Germinal center (tissue), 1 donor: ENCODE measurements at places on chromosomes 4 and X.

DNA sequence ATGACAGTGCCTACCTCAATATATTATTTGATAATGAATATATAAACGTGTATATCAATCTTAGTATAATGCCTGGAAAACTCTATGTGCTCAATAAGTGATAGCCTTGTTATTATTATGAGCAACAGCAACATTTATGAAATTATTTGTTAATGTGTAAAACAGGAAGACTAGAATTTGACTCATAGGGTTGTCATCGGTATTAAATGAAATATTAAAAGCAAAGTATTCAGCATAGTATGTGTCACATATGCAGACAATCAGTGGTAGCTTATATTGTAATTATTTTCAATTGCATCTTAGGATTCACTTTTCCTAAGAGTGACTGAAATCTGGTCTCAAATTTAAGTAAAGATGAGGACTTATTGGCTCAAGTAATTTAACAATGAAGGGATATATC lies 24.6 kb downstream of the SPANXD start:
- no peak for DNase-seq

GRCh38 chrX:38089173-38089982 lies 83.0 kb downstream of the SYTL5 start:
- DNase-seq = no peak

- DNase-seq = no peak
These were observed 51.4 kb downstream of the NALF2 start for GRCh38 chrX:69555481-69556041.

DNA sequence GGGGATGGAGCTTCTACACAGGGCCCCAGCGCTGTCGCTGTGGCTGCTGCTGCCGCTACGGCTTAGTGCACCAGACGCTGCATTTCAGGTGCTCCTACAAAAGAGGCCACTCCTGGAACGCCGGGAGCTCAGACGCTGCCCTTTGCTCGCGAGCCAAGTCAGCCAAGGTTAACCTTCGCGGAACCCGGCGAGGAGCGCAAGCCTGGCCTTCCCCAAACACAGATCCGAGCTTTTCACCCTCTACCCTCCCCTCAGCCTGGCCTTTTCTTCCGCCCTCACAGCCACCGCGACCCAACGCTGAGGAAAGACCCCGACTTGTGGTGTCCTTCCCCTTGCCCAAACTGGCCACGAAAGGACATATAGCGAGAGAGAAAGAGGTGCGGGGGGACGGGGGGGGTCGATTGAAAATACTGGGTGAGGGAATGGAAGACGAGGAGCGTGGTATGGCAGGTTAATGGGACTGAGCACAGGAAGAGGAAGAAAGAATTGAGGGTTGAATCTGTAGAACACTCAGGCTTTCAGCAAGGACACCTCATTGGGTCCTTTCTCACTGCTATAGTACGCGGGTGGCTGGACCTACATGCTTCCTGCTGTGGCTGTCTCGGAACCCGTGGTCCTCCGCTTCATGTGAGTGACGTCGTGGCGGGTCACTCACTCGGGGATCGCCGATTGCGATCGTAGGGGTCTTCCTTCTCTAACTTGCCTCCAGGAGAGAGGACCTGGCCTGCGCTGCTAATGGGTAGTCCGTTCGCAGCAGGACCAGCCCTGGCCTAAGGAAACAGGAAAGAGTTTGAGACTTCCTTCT lies at the start of the genes AIMP1 and TBCK:
Gene AIMP1 (plus strand): TSS at position 583 of the 805 bp plus-strand sequence. CDS start 8,460 bp downstream, outside the sequence.
Gene TBCK (minus strand): TSS at position 242 of the 805 bp plus-strand sequence. CDS start 7,249 bp downstream, outside the sequence.
- DNase-seq = peak; percentile 74

- DNase-seq = no peak
These were observed 2.7 kb downstream of the USP26 start for GRCh38 chrX:133094098-133094731.

DNA sequence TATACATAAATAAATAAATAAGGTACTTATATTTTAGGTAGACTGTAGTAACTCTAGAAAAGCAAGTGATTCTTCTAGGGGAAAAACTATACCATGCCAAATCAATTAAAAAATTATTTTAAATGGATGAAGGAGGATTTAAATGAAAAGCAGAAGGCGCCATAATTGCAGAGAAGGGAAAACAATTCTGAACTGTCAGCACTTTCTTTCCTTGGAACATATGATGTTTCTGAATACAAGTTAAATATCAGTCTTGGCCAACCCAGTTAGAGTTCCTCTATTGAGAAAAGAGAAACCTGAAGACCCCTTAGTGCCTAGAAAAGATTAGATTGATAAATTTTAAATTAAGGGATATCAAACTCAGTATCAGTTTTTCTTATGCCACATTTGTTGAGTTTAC lies 75.8 kb downstream of the ADAM29 start:
- DNase-seq = no peak

DNA sequence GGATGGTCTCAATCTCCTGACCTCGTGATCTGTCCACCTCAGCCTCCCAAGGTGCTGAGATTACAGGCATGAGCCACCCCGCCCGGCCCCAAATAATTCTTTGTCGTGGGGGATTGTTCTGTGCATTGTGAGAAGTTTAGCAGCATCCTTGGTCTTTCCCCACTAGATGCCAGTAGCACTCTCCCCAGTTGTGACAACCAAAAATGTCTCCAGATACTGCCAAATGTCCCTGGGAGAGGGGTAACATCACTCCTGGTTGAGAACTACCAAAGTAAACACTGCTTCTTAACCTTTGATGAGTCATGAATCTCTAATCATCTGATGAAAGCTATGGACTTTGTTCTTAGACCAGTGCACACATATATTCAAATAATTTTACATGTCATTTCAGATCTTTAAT lies 90.7 kb upstream of the BRS3 start:
- no peak for DNase-seq

DNA sequence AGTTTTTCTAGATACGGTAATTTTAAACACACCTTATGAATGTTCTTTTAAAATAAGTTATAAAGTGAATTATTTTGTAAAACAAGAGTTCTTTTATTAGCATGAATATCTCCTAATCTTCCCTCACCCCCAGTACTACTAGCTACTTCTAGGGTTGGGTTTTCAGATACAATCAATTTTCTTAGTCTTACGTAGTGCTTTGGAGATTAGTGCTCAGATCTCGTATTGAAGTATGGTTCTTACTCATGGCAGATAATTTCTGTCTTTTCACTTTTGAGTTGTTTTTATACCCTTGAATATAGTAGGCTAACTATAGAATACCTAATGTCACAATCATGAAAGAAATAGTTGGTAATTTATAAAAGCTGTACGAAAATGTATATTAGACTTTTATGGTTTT lies 43.2 kb downstream of the CDKL5 start:
- DNase-seq = no peak

GRCh38 chr4:156977435-156978160 lies 6.0 kb upstream of the PDGFC start:
- no peak for DNase-seq

GRCh38 chrX:53357799-53358530 lies 64.5 kb downstream of the SMC1A start:
- DNase-seq = no peak

DNA sequence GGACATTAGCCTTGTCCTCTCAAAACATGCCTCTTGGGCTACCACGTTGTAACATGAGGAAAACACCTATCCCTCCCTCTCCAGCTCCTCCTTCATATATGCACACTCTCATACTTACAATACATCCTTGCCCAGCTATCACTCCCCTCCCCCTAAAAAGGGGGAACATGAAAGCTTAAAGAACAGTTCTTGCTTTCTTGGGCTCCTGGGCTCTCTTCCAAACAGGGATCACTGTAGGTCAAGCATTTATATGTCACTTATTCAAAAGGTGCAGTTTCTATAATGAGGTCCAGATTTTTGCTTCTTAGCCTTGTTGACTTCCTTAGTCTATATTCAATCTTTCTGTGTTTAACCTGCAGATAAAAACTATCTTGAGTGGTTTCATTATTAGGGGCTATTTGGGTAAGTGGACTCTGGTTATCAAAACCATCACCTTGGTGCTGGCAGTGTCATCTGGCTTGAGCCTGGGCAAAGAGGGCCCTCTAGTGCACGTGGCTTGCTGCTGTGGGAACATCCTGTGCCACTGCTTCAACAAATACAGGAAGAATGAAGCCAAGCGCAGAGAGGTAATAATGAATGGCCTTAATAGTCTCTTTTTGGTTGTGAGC lies 119.4 kb downstream of the AKAP4 start:
- DNase-seq = no peak

DNA sequence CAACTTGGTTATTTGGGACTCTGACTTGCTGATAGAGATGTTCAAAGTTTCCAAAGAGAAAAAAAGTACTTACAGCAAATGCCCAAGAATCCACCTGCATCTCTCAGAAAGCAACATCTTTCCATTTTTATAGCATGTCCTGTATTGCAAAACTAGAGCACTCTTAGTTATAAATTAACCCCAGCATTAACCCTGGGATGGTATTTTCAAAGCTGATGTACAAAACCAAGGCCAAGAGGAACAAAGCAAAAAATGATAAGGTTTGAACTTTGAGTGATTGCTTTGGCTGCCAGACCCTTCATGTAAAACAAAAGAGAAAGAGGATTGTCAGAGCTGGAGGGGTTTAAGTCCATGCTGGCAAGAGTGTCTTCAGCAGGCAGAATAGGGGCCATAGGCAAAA lies at the start of gene SERPINA7:
Gene SERPINA7 (minus strand): TSS at position 103 of the 400 bp plus-strand sequence. CDS start 1,669 bp downstream, outside the sequence.
- DNase-seq = no peak

DNA sequence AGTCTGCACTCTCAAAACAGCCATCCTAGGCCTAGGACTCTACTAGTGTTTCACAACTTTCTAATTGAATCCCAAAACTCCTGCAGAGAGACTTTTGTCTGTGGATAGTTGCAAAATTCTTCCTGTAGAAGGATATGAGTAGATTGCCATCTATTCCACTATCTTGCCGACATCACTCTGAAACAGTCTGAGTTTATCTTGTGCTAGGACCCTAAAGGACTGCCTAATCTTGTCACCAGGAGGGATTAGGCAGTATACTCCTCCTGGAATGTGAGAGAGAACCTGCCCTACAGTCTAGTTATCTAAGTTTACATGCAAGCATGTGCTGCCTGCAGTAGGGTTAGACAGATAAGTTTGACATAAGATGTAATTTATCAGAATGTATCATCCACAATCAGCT lies 1646.6 kb upstream of the PCDH7 start:
- DNase-seq = no peak

DNA sequence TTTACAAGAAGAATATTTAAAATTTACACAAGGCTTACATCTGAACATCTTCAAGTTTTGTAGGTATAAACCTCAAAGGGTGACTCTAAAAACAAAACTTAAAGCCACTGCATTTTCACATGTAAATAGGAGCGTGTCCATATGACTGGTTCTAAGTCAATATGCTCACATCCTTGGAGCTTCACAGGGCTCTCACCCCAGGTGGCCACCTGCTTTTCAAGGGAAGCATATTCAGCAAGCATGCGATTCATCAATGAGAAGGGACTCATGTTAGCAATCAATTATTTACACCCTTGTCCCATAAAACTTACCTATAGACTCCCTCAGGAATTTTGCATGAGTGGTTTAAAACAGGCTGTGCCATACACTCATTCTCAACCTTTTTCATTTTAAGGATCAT lies 17.8 kb upstream of the KLHL34 start:
- DNase-seq = no peak

DNA sequence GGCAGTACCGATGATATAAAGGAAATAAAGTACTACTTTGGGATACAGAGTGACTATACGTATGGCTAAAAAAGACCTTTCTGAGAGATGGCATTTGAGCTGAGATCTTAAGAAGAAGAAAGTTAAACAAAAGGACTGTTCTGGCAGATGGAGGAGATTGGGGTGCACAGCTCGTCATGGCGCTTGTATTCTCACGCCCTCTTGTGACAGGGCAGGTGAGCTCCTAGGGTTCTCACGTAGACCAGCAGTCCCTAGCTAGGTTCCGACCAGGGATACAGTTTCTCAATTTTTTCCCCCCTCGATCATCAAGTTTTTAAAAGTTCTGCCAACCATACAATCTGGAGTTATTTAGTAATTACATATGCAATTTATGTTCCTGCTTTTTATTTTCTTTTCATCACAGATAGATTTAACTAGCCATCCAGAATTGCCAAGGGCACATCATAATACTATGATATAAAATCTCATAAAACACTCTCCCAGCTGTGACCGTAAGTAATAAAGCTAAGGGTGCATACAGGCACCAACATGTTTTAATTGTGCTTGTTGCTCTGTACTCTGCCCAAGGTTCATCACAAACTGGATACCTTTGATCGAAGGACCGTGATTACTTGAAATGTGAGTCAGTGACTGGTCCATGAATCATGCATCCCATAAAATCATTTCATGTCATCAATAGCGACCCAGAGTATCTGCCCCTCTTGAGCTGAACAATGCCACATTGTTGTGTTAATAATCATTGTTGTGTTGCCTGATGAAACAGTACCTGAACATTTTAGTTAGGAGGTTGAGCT lies 69.4 kb upstream of the ZNF518B start:
- no peak for DNase-seq

GRCh38 chr4:148443512-148444295 lies 1.5 kb upstream of the NR3C2 start:
- DNase-seq = peak; percentile 8

GRCh38 chrX:113058634-113059033 lies 218.0 kb upstream of the AMOT start:
- no peak for DNase-seq

- DNase-seq = no peak
These were observed 16.2 kb upstream of the NAT8L start for GRCh38 chr4:2042947-2043395.

- no peak for DNase-seq
These were observed 92.3 kb downstream of the PRDM5 start for GRCh38 chr4:120830204-120830603.

DNA sequence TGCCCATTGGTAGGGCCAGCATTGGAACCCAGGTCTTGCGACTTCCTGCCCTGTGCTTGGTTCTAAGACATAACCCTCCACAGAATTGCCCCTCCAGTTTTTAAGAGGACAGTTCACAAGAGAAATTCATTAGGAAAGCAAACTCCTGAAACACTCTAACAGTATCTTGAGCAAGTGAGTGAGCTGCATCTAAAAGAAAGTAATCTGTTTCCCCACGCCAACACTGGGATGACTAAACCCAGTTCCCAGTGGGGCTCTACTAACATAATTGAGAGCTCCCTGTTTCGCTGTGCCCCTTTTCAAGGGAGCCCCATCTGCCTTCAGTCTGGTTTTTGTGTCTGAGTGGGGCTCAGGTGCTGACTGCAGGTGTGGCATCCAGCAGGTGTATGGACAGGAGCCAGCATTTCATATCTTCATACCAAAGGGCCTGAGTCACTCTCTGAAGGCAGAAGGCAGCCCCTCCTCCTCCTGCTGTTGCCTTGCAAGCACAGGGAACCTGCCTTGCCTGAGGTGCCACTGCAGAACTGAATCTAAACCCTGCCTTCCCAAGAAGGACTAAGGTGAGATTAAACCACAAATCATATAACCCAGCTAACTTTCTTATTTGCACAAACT lies 8.0 kb downstream of the AMOT start:
- no peak for DNase-seq

DNA sequence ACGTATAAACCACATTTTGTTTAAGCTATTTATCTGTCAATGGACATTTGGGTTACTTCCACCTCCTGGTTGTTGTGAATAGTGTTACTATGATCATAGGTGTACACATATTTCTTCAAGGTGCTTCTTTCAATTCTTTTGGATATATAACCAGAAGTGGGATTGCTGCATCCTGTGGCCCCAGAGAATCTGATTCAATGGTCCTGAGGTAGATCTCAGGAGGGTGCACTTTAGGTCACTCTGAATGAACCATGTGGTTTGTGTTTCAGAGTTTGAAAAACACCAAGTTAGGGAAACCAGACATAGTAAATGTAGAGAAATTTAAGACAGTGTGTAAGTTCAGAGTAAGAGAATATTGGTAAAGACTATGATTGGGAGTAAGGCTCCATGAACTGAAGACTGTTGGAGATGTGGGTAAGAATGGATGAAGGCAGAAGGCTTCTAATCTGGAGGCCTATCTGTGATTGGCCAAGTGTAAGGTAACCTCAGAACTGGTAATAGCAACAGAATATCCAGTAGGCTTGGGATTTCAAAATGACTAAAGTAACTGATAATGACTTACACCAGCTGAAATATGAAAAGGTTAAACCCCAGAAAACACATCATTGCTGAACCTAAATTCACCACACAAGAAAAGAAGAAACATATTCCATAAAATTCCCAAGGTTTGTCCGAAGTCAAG lies 236.9 kb downstream of the CAMK2D start:
- DNase-seq = no peak
